ENCODE measurements at places on chromosomes 6 and 20.

GRCh38 chr6:9401960-9402359, 966.6 kb upstream of the SLC35B3 start:
- DNase-seq, result no peak

DNA sequence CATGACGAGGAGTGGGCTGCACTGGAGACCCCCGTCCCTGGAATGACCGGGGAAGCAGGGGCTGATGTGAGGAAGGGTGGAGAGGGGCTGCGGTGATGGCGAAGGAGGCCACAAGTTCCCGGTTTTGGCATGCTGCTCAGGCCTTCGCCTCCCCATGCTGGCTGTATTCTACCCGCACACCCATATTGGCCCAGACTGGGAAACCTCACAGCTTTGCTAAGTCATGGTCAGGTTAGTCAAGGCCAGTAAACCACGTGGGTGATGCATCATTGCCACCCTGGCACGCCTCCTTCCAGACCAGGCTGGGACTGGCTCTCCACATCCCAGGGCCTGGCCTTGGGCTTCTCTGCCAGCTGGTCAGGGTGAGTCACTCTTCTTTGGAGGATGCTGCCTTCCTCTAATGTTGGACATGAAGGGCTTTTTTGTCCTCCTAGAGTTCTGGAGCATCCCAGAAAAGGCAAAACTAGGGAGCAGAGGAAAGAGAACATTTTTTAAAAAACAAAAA, 53.8 kb downstream of the PCNA start:
- peak; percentile 83 for DNase-seq

DNA sequence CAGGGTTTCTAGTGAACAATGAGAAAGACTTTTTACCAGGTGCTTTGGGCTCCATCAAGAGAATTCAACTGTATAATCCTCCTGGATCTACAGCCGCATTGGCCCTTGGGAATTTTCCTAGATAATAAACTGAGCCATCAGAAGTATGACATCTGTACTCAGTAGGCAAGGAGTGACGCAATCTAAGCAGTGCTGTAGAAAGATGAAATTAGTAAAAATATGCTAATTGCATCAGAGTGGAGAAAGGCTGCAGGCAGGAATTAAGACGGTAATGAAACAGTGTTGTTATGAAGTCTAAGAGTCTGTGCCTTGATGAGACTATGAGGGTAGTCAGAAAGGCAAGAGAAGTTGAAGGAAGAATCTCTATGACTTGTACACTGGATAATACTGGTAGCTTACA, 507.9 kb upstream of the SOX4 start:
- DNase-seq, result no peak

DNA sequence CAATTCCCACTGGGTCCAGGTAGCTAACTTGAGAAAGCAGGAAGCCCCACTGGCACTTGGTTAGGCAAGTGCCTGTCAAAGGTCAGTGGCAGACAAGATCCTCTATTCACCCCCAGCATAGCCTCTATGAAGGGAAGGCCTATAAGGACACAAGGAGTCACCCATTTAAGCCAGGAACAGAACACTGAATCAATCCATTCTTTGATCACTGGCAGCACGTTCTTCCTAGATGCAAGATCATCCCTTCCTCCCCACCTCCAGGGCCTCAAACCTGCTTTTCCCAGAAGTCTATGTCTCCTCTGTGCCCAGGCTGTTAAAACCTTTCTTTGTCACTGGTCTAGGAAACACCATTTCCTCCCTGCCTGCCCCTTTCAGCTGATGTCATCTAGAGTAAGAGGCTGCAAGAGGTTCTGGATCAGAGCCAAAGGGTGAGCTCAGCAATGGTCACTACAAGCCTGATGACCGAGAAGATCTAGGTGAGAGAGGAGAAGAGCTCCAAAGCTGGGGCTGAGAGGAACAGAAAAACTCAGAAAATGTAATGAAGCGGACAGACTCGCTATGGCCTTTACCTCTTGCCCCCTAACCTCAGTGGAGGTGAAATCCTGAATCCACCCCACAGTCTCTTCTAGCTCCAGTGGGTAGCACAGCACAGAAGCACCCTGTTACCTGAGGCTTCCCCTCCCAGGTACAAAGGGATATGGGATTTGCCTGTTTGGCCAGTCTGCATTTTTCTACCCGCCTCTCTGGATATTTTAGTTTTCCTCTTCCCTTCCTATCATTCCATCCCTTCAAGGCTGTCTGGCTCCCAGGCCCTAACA, 1.8 kb downstream of the GTPBP2 start:
- DNase-seq, result peak; percentile 74

DNA sequence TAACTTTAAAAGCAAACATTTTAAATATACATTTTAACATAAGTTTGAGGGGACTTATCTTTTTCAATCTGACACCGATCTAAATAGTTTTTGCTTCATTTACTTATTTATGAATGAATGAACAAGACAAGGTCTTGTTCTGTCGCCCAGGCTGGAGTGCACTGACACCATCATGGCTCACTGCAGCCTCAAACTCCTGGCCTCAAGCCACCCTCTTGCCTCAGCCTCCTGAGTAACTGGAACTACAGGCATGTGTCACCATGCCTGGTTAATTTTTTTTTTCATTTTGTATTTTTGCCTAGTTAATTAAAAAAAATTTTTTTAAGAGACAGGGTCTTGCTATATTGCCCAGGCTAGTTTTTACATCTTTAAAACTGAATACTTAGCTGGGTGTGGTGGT, 25.4 kb downstream of the FBXO9 start:
- DNase-seq, result no peak

- no peak for DNase-seq
Observed at GRCh38 chr6:35552285-35552917, 39.7 kb upstream of the TULP1 start.

GRCh38 chr6:36729161-36729524, 31.5 kb downstream of the RAB44 start:
- no peak for DNase-seq

DNA sequence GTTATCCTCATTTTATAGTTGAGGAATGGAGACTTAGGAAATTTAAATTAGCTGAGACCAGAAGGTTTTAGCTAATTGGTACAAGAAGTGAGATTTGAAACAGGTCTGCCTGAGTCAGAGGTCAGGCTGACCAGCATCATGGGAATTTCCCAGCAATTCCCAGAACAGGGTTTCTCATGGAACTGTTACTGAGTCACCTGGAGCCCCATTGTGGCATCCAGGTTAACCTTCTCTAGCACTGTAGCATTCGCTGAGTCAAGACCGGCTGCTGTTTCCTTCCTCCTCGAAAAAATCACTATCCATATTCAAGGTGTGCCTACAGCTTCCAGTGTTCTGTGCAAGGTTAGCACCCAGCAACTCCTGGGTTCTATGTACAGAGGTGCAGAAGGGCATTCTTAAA, 238.0 kb upstream of the MAN1A1 start:
- DNase-seq, result no peak

DNA sequence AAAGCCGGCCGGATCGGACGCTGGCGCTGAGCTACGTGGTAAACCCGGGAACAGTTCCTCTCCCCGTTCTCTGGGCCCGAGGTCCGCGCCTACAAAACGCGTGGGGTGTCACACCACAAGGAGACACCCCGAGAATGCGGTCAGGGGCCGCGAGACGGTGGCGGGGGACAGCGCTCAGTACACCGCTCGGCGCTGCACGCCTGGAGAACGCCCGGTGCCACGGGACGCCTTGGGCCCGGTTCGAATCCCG, 670 bp downstream of the NCOA5 start:
- no peak for DNase-seq

- DNase-seq, result no peak
Observed at GRCh38 chr6:166932116-166932515, 24.2 kb downstream of the RNASET2 start.

GRCh38 chr6:11875325-11876109, 96.9 kb upstream of the ADTRP start:
- DNase-seq, result no peak

DNA sequence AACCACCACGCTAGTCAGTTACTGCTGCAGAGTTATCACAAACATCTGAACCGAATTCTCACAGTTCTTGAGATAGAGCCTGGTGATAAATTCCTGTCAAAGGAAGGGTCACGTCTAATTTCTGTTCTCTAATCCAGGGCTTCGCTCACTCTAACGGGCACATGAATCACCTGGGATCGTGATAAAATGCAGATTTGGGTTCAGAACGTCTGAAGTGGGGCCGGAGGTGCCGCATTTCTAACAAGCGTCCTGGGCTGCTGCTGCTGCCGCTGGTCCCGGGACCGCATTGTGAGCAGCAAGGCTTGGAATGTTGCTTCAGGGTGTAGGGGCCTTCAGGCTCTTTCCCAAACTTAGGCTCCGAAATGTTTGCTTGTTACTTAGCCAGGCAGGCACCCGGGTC, 264.1 kb downstream of the CDC5L start:
- no peak for DNase-seq

- no peak for DNase-seq
Observed at GRCh38 chr6:127518191-127518709, 885 bp downstream of the MTCL3 start.

- DNase-seq, result no peak
Observed at GRCh38 chr6:53474010-53474409, 70.9 kb downstream of the GCLC start.

GRCh38 chr6:34243901-34244884, 4.6 kb downstream of the SMIM29 start:
- DNase-seq, result peak; percentile 96

DNA sequence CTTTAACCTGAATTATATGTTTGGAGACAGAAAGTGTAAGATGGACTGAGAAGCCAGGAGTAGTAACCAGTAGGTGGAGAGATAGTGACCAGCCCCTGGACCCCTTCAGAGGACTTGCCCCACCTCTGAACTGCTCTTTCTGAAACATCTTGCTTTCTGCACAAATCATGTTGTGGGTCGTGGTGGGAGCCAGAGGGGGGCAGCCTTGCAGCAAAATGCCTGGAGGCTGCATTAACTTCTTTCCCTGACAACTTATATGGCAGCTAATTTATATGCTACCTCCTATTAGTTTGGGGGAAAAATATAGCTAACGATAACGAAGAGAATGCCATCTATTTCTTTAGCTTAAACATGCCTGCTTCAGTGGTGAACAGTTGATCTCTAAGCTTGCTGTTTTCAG, 859.8 kb downstream of the MAFB start:
- no peak for DNase-seq

GRCh38 chr6:3361312-3362037, 95.4 kb downstream of the SLC22A23 start:
- no peak for DNase-seq
